ENCODE measurements at places on chromosomes 12 and 14.

DNA sequence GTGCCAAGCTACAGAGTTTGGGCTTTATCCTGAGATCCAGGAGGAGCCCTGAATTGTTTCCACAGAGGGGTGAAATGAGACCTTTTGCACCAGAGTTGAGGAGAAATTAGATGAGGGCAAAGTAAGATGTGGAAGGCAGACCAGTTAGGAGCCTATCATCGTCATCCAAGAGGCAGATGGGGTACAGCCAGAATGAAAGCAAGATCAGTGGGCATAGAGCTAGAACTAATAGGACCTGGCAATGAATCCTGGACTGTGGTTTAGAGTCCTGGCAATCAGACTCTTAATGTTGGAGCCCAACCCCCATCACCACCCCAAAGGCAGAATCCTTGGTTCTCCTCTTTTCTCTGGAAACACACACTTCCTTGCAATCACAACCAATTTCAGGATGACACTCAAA, 166.6 kb upstream of the HMGA2 start:
- DNase-seq: peak; percentile 64

GRCh38 chr12:2354151-2354991, 301.6 kb downstream of the CACNA1C start:
- peak; percentile 64 for DNase-seq

- peak; percentile 38 for DNase-seq
Measured at GRCh38 chr12:49568442-49569162, 660 bp upstream of the MCRS1 start.

DNA sequence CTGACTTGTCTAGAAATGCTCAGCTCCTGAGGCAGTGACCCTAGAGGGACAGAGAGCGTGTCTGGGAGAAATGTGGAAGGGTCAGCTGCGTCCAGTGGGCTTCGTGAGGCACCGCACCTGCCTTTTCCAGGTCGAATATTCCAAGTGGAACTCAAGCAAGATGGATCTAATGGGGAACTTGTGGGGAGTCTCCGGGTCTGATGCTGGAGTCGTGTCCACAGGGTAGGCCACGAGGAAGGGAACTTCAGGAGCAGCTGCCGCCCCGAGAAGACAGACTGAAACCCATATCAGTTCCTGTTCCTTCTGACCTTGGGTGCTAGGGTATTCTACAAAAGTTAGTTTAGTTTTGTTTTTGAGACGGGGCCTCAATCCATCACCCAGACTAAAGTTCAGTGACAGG, 67.5 kb downstream of the TNFAIP2 start:
- DNase-seq: no peak

GRCh38 chr12:3207858-3208257, 130.7 kb downstream of the TSPAN9 start:
- DNase-seq: peak; percentile 68

DNA sequence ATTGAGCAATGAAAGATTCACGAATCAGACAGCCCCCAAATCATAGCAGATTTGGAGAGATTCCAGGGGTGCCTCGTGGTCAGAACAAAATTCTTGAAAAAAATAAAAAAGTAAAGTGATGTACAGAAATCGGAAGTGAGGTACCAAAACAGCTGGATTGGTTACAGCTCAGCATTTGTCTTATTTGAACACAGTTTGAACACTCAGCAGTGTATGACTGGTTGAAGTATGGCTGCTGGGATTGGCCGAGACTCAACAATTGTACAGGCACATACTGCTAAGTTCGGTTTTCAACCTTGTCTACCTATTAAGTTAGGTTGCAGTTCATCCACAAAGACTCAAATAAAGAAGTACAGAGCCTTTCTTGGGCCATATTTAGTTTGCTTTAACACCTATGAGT, 865.4 kb upstream of the TMEM132C start:
- no peak for DNase-seq

- DNase-seq: peak; percentile 31
Measured at GRCh38 chr14:90924621-90925340, 108.6 kb upstream of the TTC7B start.

GRCh38 chr14:70856851-70857495, 47.7 kb upstream of the MAP3K9 start:
- peak; percentile 94 for DNase-seq

DNA sequence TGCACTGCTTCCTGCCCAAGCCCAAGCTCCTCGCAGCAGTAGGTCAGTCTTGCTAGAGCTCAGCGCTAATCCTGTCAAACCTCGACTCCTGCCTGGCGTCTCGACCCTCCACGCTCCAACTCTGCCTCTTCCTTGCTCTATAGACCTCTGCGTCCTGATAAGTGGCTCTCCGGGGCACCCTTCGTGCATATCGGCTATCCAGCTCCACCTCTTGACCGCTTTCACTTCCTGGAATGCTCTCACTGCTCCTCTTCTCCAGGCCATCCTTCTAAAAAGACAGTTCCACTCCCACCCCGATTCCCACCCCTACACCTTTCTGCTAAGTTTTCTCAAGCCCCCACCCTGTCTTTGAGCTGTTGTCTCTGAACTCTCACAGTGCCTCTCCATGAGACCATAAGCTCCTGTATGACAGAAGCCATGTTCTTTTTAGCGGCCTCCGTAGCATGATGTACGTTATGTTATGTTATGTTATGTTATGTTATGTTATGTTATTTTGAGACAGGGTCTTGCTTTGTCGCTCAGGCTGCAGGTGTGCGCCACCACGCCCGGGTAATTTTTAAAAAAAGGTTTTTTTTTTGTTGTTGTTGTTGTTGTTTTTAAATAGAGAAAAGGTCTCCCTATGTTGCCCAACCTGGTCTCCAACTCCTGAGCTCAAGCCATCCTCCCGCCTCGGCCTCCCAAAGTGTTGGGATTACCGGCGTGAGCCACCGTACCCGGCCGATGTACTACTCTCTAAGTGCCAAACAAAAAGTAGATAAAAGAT, 601 bp downstream of the COX14 start:
- peak; percentile 65 for DNase-seq

GRCh38 chr12:46500673-46501072, 128.1 kb upstream of the SLC38A2 start:
- DNase-seq: no peak

- DNase-seq: no peak
Measured at GRCh38 chr12:120061575-120062214, 54.9 kb downstream of the RAB35 start.

- no peak for DNase-seq
Measured at GRCh38 chr14:67977434-67978034, 158.0 kb downstream of the RAD51B start.

DNA sequence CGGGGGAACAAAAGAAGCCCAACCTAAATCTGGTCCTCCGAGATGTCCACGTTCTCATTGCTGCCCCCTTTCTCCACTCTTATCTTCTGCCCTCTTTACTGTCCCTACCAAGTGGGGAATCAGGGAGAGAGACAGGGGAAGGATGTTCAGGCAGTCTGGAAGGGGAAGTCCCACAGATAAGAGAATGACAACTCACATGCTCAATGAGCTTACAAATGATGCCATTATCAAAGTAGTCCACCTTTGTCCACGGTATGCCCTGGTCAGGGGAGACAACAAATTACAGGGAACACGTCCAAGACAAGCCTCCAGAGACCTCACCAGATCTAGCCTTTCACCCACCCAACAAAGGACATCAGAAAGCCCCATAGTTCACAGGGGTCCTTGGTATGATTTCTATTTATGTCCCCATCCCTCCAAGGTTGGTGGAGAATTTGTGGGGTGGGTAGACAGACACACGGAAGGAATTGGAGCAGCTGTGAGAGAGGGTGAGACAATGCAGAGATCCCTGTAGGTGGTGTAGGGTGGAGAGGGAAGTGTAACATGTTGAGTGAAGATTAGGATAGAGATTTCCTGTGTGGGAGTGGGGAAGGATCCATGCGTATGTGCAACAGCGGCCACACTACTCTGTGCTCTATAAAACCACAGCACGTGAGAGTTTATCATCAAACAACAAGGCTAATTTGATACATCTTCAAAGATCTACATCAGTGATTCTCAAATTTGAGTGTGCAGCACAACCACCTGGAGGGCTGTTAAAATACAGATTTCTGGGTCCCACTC, 10.7 kb downstream of the MYO1A start:
- DNase-seq: no peak

DNA sequence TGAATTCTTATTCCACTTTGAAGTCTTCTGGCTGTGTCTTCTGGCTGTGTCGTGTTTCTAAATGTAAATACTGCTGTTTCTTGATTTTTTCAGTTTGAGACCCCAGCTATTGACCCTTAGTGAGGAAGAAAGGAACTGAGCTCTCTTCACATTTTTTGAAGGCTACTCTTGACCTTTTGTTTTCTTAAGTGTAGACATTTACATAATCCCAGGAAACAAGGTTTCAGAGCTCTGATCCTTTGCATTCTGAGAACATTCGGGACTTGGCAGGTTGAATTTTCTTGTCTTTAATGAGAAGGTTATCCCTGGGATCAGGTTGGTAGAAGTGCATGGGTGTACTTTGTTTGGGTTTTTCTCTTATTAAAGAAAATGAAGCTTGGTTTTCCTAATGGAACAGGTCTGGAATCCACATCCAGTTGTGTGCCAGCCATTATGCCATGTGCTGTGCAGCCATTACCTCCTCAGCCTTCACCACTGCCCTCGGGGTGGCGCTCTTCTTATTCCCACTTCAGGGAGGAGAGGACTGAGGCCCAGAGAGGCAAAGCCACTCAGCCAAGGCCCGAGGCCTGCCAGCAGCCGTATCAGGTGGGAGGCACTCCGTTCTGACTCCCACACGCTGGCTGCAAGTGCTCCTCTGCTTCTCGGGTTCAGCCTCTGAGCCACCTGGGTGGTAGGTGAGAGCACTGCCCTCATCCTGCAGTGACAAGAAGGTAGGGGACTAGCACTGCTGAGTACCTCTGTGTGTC, 120.9 kb downstream of the BEGAIN start:
- no peak for DNase-seq

- no peak for DNase-seq
Measured at GRCh38 chr14:23077962-23078361, 17.0 kb downstream of the ACIN1 start.

DNA sequence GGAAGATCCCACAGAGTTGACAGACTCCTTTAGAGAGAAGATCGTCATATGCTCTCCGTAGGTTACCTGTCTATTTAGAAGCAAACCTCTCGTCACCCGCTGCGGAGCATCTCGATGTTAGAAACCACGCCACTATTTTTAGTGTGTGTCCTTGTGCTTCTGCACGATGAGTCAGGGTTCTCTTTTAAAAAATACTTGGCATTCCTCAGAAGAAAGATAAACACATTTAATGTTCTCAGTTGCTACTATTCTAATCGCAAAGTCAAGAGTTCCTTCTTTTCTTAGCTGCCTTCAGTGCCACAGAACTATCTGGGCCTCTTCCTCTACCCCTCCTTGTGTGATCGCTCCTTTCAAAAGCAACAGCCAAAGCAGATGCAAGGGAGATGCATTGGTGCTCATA, 192.4 kb downstream of the PELI2 start:
- peak; percentile 9 for DNase-seq

DNA sequence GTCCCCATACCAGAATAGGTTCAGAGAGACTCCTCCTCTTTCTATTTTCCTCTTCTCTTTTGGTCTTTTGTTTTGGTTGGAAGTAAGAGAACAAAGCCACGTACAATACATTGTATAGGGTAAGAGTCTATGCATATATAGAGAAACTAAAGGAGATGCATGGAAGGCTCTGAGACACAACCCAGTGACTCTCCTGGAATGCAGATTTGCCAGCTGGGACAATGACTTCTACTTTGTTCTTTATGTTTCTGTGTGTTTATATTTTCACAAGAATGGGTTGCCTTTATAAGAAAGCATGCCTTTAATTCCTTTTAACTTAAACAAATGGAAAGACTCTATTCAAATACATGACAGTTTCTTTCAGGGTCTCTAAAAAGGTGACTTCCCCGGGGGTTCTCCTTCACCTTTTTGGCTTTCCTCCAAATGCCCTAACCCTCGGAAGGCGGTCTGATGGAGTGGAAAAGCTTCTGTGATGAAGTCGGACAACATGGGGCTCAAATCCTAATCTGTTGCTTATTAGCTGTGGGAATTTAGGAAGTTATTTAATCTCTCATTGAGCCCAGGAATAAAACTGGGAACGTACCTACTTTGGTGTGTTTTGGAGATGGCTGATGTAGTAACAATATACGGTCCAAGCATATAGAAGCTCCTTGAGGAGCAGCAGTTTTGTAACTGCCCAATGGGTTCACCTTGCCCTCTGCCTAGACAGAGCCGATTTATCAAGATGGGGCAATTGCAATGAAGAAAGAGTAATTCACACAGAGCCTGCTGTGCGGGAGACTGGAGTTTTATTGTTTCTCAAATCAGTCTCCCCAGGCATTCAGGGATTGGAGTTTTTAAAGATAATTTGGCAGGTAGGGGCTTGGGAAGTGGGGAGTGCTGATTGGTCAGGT, 9.1 kb upstream of the SERPINA1 start:
- no peak for DNase-seq

DNA sequence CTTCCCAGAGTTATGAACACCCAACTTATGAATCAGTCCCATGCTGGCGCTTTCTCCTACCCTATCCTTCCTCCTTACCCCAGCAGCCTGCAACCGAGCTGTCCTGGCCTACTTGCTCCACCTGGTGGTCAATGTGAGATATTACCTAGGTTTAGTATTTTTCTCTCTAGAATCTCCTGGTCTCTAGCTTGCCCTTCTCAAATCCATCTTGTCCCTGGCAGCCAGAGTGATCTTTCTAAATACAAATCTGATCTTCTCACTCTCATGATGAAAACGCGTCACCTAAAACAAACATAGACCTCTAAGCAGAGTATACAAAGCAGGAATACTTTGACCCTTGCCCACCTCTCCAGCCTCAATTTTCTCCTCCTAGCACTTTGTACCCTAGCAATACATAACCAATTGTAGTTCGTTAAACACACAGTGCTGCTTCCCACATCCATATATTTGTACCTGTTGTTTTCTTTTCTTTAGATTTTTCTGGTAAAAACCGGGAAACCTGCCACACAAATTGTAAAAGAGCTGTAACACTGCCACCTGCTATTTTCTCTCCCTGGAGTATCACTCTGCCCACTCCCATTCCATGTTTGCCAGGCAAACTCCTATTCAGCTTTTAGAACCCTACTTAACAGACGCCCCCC, 20.0 kb upstream of the TCP11L2 start:
- peak; percentile 73 for DNase-seq

- peak; percentile 67 for DNase-seq
Measured at GRCh38 chr12:58967561-58967960, 47.3 kb upstream of the LRIG3 start.

DNA sequence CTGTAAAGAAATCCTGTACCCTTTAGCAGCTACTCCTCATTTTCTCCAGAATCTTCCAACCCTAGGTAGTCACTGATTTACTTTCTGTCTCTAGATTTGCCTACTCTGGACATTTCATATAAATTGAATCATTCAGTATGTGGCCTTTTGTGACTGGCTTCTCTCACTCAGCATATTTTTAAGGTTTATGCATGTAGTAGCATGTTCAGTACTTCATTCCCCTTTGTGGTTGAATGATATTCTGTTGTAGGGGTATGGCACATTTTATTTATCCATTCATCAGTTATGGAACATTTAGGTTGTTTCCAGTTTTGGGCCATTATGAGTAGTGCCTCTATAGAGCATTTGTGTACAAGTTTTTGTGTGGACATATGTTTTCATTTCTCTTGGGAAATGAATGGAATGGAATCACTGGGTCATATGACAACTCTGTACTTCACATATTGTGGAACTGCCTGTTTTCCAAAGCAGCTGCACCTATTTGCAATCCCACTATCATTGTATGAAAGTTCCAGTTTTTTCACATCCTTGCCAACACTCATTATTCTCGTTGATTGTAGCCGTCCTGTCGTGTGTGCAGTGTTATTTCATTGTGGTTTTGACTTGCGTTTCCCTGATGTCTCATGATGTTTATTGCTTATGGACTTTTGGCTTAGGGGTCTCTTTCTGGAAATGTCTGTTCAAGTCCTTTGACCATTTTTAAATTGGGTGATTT, 57.2 kb downstream of the ATF7IP start:
- no peak for DNase-seq

All from kidney tubule cell (primary cell).